DND-41 (cell line): ENCODE measurements at places on chromosomes 1 and 21.

DNA sequence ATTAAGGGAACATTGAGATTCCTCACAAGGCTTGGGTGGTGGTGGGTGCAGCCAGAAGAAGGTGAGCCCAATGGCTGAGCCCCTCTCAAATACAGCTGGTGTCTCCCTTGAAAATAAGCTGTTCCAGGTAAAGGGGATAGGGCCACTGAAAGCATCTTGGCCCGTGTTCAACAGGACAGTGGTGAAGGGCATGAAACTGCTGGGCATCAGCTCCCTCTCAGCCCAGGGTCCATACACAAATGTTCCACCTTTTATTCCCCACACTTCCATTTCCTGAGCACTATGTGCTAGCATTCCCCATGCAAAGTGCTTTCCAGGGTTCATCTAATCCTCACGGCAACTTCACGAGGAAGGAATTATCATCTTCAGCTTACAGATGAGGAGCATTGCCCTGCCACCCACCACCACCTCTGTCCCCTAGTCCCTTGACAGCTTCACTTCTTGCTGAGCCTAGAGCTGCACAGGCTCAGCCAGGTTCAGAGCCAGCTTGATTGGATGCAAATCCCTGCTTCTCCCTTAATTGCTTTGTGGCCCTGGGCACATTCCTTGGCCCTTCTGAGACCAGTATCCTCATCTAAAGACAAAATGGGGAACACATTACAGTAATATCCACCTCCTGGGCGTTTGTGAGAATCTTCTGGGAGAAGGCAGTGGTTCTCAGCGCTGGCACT is 9.6 kb downstream of the TAGLN2 start:
- DNase-seq: no peak

- DNase-seq: no peak
Measured at GRCh38 chr1:78333502-78333901, 157.3 kb upstream of the PTGFR start.

DNA sequence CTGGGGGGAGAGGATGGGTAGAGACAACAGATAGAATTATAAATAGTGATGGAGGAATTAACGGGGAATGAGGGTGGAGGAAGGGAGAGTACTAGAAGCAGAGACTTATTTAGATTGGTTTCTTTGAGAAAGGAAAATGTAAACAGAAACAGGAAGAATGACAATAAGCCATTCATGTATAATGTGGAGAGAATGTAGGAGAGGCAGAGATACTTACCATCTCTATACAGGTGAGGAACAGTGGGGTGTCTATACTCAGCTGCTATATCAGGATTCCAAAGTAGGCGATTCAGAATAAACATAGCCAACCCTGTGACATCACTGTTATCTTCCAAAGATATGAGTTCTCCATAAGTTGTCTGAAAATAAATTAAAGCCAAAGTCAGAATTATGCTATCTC is 16.8 kb downstream of the ASPM start:
- no peak for DNase-seq

- peak; percentile 88 for DNase-seq
Measured at GRCh38 chr1:2556277-2556677, at the start of gene TNFRSF14. TSS of gene TNFRSF14 (plus strand) at chr1:2556371. CDS start at chr1:2556665, 294 bp downstream.

DNA sequence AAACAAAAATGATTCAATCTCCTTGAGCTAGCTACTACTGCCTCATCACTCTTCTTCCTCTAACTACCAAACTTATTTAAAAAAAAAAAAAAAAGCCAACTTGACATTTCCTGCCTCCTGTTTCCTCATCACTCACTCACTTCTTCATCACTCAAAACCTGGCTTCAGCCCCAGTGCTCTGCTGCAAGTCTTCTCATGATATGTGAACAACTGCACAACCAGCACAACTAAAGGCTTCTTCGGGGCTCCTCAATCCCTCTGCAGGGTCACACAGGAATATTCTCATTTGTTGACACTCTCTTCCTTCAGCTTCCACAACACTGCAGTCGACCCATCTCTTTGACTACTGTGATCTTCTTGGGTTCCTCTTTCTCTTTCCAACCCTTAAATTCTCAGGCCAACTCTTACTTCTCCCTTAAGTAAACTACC is 7.6 kb downstream of the MTF1 start:
- DNase-seq: no peak

GRCh38 chr1:14538335-14538734 is 60.1 kb upstream of the KAZN start:
- no peak for DNase-seq

DNA sequence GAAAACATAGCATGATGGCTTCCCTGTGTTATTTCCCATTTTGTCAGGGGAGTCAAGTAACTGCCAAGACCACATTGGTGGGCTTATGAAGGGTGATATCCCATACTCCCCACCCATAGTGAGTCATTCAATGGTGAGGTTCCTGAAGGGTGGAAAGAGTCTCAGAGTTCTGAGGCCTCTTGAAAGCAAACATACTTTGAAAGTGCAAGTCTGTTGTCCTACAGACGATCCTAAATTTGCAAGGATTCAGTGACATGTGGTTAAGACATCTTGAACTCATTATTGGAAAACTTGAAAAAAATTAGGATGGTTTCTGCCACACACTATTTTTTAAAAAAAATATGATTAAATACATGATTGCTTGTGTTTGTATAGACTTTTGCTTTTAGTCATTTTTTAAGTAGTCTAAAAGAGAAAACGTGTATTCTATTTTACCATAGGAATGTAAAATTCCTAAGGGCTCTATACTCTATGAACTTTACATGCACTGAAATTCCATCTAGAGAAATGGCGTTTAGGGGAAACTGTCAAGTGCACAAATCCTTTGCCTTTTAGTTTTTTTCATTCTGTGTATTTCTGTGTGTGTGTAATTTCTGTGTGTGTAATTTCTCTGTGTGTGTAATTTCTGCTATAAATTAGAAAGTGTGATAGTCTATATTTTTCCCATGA is 225.5 kb upstream of the ADAMTS5 start:
- DNase-seq: no peak

GRCh38 chr1:240342251-240342625 is 250.6 kb downstream of the FMN2 start:
- DNase-seq: no peak

DNA sequence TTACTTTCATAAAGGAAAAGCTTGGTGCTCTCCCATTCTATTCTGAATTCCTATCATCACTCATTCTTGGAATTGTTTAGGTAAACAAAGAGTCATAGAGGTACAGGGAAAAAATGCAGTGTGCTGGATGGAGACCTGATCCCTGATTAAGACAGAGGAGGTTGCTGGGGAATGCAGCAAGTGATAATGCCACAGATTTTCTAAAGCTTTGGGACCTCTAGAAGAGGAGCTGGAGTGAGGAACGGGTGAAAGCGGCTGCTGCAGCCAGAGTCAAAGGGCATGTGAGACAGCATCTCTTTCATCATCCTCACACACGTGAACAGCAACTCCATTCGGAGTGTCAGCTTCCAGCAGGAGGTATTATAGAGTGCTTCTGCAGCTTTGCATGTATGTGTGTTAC is 54.9 kb upstream of the DIPK1A start:
- DNase-seq: no peak

DNA sequence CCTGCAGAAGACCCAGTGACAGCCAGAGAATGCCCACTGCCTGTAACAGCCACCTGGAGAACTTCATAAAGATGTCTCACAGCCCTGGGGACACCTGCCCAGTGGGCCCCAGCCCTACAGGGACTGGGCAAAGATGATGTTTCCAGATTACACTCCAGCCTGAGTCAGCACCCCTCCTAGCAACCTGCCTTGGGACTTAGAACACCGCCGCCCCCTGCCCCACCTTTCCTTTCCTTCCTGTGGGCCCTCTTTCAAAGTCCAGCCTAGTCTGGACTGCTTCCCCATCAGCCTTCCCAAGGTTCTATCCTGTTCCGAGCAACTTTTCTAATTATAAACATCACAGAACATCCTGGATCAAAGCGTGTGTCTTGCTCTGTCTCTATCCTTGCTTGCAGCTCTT is 14.7 kb upstream of the PINK1 start:
- no peak for DNase-seq

DNA sequence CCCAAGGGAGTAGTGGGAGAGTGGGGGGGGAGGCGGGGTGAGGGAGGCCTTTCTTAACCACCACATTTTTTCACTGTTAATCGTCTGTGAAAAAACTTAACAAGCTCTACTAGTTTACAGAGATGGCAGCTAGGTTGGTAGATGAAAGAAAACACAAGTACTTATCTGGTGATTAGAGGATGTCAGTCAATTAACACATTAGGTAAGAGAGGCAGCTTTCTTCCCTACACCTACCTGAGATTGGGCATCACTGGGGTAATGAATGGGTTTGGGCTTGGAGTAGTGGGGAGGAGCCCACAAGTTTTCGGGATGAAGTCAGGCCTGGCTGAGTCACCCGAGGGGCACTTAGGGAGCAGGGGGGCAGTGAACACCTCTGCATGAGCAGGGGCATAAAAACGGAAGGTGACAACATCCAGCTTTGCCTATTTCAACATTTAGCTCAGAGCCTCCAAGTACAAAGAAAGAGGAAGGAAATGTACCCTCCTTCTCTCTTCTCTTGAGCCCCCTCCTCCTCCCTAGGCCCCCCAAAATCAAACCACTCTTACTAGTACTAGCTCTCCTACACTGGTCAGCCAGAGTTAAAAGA is 2.5 kb downstream of the LBR start:
- no peak for DNase-seq

DNA sequence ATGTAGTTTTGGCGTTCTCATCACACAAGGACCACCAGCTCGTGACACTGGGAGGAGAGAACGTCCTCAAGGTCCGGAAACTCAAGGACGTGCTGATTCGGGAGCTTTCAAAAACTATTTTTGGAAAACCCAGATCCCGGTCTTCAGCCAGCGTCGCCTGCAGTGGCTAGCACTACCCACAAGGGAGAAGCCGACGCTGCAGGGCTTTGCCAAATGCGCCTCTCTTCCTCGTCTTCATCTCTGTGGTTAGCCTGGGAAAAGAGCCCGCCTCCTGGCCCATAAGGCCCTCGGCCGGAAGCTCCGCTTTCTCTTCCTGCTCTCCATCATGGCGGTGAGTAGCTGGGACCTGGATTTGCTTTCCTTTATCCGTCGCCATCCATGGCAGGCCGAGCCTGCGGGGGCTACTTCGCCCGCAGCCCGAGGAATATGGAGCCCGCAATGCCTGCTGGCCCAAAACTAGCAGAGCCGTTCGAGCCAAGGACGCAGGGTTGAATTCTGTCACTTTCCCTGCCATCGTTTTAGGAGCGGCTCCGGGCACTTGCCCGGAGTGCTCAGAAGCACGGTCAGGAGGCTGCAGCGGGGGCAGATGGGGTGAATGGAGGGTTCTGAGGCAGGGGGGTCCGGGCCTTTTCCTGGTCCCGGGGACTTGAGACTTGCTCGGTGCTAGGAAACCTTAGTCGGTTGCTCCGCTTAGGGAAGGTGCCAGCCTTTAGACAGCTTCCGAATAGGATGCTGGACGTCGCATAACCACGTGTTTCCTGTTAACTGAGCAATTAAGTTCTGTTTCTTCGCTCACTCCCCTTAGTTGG is at the start of gene RPL11:
Gene RPL11, plus strand, starts transcription at position 308 of the 809 bp plus-strand sequence. Its CDS starts 18 bp downstream, at position 326.
- peak; percentile 94 for DNase-seq

GRCh38 chr1:15272009-15272781 is 25.2 kb downstream of the FHAD1 start:
- peak; percentile 22 for DNase-seq

GRCh38 chr1:180358649-180359048 is 128.6 kb downstream of the LHX4 start:
- DNase-seq: no peak

GRCh38 chr21:16280686-16281091 is 550.9 kb downstream of the USP25 start:
- no peak for DNase-seq

DNA sequence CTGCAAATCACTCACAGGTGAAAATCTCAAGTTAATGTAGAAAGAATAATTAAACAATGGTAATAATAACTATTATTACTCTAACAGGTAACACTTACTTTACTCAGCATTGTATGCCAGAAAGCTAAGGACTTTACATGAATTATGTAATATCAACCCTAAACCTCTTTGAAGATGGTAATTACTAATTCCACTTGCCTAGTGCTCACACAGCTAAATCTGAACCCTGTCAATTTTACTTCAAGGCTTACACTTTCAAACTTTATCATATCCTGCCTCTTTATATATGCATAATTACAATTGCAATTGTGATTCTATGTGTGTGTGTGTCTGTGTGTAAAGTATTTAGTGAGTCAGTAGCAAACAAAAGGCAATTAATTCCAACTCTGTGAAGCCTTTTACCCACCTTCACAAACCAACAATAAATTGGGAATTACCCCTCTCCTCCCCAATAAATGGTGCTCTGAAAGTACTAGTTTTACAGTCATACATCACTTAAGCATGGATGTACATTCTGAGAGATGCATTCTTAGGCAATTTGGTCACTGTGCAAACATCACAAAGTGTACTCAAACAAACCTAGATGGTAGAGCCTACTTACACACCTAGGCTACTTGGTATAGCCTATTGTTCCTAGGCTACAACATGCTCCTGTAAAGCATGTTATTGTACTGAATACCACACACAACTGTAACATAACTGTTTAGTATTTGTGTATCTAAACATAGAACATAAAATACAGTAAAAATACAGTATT is 5.9 kb downstream of the ZNF644 start:
- no peak for DNase-seq

GRCh38 chr1:204685236-204686006 is at the start of gene LRRN2:
TSS of gene LRRN2 (minus strand) at chr1:204685738. CDS start at chr1:204619992, 65,746 bp downstream.
- DNase-seq: no peak

DNA sequence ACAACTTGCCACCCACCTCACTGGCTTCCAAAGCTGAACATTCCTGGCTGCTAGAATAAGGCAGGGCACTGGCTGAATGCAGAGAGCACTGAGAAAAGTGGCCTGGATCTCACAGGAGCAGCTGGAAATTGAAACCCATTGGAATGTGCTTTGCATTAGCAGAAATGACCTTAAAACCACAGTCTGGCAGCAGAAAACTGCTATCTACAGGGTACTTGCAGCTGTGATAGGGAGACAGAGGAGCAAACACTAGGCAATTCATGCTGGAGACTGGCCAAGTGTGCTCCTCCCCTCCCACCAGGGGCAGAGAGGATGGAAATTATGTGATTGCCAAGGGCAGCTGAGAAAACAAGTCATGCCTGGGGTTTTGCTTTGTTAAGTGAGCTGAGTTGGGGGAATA is 47.2 kb downstream of the HSD3B1 start:
- no peak for DNase-seq

- no peak for DNase-seq
Measured at GRCh38 chr1:30511563-30511962, 211.8 kb downstream of the MATN1 start.
